ENCODE measurements at places on chromosomes 3 and 15.

DNA sequence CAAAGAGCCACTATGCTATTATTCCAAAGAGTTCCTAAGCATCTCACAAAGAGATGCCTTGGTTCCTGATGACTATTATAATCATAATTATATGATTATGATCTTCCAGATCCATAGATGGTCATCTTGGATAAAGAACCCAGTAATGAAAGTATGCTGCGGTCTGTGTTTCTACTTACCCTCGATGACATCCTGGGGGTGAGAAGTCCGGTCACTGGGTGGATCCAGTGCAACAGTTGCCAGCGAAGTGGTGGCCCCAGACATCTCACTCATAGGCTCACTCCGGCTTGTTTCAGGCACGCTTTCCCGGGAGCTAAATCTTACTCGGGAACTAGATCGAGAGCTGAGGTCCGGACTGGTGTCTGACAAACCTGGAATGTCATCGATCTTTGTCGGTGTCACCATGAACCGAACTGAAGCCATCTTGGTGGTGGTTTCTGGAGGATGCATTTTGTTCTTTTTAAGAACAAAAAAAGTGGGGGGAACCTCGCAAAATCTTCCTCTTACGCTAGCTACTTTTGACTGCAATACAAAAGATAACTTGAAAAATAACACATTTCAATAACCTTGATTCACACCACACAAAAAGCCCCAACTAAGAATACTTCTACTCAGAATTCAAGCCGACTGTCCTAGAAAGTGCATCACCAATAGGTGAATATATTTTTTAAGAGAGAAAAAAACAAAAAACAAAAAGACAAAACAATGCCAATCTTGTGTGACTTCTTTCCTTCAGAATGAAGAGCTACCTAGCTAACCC is 1.2 kb downstream of the SLC12A6 start:
- DNase-seq = no peak

DNA sequence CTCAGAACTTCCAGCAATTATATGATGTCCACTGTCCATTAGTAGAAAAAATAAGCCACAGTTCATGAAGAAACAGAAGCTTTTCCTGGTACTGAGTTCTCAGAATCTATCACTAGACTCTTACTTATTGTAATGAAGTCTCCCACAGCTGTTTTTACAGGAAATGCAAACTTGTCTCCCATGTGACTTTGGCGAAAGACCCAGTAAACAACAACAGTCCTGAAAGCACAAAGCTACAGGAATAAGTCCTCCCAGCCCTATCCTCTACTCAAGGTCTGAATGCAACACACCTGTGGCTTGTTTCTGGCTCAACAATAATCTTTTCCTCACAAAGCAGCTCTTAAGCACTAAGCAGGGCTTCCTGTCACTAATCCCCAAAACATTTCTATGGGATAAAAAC is 55.9 kb downstream of the EOMES start:
- DNase-seq = no peak

DNA sequence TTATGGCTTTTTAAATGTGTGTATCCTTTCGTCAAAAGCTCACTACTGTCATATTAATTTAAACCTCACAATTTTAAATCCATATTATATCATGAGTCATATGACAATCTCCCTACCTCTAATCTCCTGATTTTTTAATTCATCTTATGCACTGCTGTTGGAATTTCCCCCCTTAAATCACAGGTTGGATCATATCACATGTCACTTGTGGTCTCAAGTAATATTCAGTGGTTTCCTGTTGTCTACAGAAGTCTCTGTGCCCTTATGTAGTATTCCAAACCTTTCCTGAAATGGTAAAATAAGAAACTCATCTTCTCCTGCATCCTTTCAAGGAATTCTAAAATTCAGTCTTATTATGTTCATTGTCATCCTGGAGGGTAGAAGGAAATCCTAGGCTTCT is 116.0 kb upstream of the CBLB start:
- DNase-seq = no peak

DNA sequence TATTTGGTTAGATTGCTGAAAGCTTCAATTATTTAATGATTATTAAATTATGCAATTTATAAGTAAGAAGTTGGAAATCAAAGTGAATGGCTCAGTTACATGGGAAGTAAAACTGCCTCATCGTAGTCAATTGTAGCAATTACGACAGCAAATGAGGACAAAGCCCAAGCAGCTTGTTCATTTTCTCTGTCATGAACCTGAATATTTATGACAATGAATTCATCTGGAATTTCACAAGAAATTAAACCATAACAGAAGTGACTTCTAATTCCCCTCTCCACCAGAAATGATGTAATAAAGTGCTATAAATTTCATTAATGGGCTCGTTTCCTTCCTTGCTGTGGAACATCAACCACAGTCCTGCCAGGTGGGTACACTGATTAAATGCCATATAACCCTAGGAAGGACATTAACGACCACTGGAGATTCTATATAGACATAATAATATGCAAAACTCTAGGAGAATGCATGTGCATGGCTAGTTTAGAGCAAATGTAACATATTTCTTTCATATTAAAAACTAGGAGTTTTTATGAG is 273.8 kb upstream of the DCBLD2 start:
- no peak for DNase-seq

Data from left ventricle myocardium superior (tissue), 1 donor.